ENCODE measurements at places on chromosomes 16 and 17.

GRCh38 chr17:43830510-43831140, 2.3 kb downstream of the MPP3 start:
- no peak for DNase-seq

DNA sequence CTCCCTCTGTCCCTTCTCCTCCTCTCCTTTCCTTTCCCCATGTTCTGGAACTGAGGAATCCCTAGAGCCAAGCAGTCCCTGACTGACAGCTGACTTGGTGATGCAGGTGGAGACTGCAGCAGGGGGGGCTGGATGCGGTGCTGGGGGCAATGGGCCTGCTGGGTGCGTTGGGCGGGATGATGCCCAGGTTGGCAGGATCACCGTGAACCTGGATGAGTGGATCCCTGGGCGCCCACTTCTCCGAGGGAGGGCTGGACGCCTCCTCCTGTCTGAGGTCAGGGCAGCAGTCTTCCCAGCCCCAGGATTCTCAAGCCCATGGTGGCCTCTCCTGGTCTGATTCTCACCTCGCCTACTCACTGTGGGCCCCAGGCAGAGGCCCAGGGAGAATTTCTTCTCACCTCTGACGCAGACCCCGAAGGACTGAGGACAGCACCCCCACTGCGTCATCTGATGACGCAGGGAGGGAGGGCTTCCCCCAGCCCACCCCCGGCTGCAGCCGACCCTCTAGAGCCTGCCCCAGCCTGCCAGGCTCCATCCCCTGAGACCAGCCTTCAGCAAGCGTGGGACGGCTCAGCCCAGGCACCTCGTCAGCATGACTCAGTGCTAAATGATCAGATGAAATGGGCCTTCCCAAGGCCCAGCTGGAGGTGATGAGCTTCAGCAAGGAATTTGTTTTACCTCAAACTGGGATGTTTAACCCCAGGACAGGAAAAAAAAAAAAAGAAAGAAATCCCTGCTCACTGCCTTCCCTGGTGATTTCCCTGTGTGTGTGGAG, 188.0 kb upstream of the TNRC6C start:
- DNase-seq, result no peak

- DNase-seq, result no peak
These were observed 73.5 kb downstream of the GTF3C1 start for GRCh38 chr16:27476240-27476639.

DNA sequence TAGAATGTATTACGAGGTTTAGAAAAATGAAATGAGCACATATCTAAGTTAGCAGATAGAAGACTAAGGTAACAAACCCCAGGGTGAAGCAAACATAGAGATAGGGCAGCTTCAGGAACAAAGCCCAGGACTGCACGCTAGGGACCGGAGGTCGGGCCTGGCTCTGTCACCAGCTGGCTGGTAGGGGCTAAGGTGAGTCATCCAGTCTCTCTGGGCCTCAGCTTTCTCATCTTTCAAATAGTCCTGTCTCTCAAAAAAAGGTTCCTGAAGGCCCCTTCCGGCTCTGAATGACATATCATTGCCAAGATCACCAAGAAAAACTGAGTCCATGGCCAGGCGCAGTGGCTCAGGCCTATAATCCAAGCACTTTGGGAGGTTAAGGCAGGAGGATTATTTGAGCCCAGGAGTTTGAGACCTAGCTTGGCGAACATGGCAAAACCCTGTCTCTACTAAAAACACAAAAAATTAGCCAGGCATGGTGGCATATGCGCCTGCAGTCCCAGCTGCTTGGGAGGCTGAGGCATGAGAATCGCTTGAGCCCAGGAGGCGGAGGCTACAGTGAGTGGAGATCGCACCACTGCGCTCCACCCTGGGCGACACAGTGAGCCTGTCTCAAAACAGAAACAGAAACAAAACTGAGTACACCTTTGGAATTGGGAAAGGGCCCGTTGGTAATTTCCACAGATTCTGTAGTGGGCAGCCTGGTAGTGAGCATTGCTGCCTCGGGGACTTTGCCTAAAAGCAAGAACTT, 26.0 kb downstream of the PKD1L3 start:
- DNase-seq, result no peak

DNA sequence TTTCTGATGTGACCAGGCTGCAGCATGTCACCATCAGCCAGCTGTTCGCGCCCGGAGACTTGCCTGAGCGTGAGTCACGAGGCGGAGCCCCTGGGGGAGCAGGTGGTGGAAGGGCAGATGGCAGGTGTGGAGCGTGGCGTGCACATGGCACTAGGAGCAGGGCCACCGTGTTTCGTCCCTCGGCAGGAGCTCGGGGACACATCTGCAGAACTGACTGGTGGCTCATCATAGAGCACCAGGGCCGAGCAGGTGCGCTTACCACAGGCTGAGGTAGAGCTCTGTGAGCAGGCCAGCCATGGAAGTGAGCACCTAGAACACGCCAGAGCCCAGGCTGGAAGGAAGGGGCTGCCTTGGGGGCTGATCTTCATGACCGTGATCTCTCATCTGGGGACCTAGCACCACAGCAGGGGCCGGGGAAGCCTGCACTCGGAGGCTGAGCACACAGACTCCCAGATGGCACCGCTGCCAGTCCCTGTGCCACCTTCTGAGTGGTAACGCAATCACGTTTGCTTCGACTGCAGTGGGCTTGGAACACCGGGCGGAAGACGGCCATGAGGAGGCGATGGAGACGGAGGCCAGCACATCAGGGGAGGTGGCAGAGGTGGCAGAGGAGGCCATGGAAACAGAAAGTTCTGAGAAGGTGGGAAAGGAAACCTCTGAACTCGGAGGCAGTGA, 61.8 kb upstream of the ENDOV start:
- DNase-seq, result no peak
